Activated CD8-positive, alpha-beta memory T cell treated with anti-CD3 and anti-CD28 coated beads for 1 hour (primary cell): ENCODE measurements at places on chromosomes 12 and 14.

DNA sequence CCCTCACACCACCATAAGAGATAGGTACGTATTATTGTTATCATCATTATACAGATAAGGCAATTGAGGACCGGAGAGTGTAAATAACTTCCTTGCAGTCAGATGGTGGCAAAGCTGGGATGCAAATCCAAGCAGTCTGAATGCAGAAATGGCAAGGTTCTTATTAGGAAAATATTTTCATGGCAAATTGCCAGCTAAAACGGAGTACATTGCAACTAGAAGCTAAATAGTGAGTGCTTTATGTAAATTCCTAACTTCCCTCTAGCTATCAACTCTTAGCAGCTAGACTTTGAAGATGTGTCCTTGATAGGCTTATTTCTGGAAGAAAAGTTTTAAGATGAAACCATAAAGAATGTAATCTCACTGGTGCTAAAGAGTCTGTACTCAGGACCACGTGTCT, 323.9 kb upstream of the DIO2 start:
- DNase-seq = no peak

DNA sequence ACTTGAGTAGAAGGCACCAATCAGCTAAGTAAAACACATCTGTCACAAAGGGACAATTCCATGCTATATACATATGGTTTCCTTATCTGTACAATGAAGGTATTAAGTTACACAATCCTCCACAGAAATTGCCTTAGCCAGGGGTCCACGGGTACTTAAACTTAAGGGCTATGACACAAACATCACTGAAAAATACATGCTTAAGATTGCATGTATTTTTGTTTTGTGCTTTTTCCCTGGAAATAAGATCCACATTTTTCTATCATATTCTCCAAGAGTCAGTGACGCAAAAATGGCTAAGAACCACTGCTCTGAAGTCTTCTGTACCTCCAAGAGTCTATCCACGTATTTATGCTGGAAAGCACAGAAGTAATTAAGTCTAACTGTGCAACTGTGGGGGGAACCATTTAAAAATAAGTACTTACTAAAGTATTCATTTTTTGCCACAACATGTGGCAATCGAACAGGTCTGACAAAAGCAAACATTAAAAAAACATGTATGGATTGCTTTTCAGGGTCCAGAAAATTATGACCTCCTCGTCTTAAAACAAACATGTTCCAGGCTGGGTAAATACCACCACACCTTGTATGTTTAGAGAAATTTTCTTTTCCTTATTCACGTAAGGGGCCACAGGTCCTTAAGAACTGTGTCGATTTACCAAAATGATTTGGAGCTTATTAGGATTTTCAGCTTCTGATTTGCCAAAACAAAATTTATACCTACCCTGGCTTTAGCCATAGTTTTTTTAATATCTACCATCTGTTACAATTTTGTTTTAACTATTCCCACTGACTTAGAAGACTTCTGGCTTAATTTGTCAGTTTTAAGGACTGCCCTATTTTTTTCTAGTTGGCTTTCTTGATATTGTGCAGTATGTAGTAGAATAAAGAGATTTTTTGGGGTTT, 2.8 kb downstream of the SLC38A2 start:
- no peak for DNase-seq

DNA sequence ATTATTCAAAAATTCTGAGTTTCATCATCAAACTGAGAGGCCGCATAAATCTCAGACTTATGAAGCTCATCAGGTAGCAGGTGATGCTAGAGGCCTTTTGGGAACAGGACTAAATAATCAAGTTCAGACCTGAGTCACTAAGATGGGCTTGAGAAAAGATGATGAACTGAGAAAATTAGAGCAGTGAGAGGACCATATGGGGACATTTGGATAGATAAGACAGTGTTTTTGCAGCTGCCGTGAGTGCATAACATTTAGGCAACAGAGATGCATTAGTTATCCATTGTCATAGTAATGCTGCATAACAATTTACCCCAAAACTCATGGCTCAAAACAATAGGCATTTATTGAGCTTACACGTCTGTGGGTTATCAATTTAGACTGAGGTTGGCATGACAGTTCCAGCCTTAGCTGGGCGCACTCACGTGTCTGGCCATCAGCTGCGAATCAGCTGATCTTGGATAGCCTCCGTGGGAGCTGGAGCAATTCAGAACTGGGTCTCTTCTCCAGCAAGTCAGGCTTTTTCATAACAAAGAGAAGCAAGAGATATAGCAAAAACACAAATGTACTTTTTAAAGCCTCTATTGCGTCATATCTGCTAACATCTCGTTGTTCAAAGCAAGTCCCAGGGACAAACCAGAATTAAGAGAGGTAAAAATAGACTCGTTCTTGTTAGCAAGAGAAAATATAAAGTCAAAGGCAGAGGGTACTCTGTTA, 72.8 kb downstream of the CAPZA3 start:
- DNase-seq = no peak

DNA sequence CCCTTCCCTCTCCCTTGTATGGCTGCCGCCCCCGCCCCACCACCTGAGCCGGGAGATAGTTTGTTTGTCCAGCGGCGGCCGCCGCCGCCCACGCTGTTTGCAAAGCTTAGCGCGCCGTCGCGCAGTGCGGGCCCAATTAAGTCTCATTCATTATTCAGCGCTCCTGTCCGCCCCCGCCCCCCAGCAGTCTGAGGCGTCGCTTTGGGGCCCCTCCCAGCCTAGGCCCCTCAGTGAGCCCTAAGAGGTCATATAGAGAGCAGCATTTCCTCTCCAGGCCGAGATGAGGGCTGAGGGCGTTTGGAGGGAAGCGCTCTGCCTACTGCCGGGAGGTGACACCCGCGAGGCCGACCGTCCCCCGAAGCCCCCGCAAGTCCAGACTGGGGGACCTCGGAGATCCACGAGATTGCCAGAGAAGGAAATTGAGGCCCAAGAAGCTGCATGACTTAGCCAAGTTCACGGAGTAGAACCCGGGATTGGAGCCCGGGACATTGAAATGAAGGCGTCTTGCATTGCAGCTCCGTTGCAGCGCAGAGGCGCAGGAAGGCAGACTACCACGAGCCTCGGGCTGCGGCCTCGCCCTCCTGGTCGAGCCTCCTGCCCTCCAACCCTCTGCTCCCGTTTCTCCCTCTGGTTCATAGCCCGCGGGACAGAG, at the start of gene DNAJC22:
Gene DNAJC22 (plus strand): TSS at position 230 of the 652 bp plus-strand sequence. CDS start 1,985 bp downstream, outside the sequence.
- DNase-seq = no peak

- no peak for DNase-seq
Measured at GRCh38 chr12:70305794-70306193, 60.3 kb upstream of the KCNMB4 start.
